ENCODE measurements at places on chromosomes 6 and 20.

DNA sequence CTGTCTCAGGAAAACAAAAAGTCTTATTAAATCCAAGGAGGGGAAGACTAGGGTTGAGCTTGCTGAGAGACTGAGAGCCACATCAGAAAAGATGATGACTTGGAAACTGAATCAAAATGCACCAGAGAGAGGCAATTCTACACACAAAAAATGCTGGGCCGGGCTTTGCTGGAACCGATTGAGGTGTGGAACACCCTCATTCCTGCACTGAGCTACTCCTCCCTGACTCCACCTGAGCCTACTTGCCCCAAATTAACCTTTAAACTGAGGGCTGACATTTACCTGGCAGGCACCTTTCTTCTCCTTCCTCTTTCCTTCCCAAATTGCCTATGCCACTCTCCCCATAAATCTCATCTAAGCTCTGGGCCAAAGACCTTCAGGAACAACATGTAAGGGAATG, 40.8 kb upstream of the MBOAT1 start:
- no peak for DNase-seq

DNA sequence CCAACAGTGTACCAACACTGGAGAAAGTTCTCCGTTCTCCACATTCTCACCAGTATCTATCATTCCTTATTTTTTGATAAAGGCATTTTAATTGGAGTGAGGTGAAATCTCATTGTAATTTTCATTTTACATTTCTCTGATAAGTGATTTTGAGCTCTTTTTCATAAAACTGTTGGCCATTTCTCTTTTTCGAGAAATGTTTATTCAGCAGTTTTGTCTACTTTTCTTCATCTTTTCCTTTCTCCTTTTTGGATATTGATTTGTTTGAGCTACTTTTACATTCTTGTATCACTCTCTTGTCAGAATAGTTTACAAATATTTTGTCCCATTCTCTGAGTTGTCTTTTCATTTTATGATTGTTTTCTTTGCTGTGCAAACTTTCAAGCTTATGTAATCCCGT, 555.2 kb downstream of the COL12A1 start:
- DNase-seq = no peak

DNA sequence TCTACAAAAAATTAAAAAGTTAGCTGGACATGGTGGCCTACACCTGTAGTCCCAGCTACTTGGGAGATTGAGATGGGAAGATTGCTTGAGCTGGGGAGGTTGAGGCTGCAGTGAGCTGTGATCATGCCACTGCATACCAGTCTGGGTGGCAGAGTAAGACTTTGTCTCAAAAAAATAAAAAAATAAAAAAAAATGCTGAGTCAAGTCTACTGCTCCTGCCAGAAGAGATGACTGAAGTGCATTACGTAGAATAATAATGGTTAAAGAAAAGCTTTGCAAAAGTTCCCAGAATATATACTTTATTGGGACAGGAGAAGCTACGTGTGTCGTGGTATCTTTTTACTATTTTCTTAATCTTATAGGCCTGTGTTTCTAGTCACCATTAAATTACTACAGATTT, 125.3 kb downstream of the SLC16A10 start:
- no peak for DNase-seq

GRCh38 chr6:90076511-90077415, 182.5 kb downstream of the GJA10 start:
- no peak for DNase-seq

DNA sequence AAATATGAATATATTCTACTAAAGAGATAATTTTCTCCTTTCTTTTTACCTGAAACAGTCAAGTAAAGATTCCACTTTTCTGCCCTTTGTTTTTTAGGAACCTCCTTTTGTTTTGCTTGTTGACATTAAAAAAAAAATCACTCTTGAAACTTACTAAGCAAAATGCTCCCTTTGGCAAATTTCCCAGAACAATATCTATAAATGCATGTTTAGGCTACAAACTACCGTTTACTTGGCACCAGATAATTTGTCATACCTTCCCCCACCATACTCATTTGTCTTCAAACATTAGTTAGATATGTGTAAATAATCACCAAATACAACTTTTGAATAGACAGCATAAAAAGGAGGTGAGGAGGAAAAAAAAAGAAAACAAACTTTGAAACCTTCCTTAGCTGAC, 604.7 kb downstream of the RFPL4B start:
- DNase-seq = no peak

- DNase-seq = no peak
These were observed 68.4 kb downstream of the RSPO3 start for GRCh38 chr6:127186889-127187288.

DNA sequence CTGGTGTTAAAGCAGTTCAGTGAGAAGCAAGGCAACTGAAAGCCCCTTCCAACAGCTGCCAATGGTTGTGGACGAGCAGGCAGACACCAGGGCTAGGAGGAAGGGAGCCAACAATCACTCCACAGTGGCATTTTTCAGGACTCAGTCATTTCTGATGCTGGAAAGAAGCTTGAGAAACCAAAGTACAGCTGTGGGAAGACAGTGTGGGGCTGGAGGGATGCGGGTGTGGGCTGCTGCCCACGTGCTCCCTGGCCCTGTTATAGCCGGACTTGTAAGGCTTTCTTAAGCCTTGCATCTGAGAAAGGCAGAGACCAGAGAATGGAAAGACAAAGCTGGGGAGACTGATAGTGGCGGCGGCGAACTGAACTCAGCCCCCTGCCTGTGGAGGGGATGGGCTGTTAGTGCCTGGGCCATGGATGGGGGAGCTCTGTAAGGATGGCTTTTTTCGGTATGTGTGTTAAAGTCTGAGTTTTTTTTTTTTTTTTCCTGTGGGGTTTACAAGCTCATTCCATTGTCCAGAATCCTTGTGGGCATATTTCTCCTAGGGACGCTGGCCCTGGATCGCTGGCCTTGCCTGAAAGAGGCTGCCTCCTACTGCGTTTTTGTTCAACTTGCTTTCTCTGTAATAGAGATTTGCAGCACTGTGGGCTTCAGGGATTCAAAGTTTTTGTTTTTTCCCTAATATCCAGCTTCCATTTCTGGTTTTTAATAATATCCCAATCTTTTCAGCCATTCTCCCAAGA, 91.7 kb downstream of the GJA10 start:
- DNase-seq = peak; percentile 93
